Karpas-422 (cell line): ENCODE measurements at places on chromosomes 1 and 21. TPM values are rescaled to one million over a fixed set of nuclear protein-coding genes. Genes with fewer than 3 reads are reported as not detected.

The TTC39A gene
- not detected in 2 replicates for total RNA-seq

The NBPF19 gene
- total RNA-seq = 5.1 and 6.4 TPM in 2 replicates

DNA sequence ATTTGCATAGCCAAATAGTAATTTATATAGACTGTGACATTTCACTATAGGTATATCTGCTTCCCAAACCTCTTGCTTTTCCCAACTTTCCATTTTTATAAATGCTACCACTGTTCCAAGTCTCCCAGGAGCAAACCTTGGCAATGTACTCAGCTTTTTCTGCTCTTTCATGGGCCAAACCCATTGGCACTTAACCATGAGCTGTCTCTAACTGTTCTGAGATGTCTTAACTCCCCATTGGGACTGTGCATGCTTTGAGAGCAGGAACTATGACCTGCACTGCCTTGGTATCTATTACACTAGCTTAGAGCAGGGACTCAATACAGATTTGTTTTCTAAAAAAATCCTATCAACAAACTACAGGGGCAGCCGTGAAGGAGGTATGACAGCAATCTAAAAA, 22.5 kb upstream of the KHDRBS1 start:
- peak; percentile 50 for DNase-seq
- H3K36me3 ChIP-seq = no peaks in the 10 kb centered on the region
- H3K4me3 ChIP-seq = no peak overlapping the region
- no peak overlapping the region for H3K27ac ChIP-seq
- H3K4me1 ChIP-seq = peaks cover 6% of the 10 kb centered on the region
- H3K27me3 ChIP-seq = no peaks in the 10 kb centered on the region

DNA sequence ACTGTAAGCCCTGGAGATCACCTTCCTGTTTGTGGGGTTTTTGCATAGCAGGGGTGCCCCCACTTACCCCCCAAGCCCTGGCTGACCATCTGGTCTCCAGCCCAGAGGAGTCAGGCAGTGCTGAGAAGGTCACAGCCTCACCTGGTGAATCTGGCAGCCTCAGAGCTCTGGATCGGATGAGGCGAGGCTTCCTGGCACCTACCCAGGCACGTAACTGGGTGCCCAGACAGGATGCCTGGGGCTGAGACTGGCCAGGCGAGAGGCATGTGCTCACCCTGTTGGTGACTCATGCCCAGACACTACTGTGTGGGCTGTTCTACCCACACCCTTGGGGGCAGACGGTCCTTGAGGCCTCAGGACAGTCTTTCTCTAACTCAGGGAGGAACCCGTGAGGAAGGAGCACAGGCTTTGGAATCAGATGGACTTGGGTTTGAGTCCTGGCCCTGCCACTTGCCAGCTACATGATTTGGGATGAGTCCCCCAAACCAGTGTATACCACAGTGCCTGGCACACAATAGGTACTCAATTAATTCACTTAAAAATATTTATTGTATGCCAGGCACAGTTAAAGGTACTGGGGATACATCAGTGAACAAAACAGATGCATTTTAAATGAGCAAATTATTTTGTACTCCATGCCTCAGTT, 15.1 kb upstream of the PADI3 start:
- no peak for DNase-seq
- no peaks in the 10 kb centered on the region for H3K27me3 ChIP-seq
- peaks cover 5% of the 10 kb centered on the region for H3K4me1 ChIP-seq
- no peak overlapping the region for H3K4me3 ChIP-seq
- no peak overlapping the region for H3K27ac ChIP-seq

DNA sequence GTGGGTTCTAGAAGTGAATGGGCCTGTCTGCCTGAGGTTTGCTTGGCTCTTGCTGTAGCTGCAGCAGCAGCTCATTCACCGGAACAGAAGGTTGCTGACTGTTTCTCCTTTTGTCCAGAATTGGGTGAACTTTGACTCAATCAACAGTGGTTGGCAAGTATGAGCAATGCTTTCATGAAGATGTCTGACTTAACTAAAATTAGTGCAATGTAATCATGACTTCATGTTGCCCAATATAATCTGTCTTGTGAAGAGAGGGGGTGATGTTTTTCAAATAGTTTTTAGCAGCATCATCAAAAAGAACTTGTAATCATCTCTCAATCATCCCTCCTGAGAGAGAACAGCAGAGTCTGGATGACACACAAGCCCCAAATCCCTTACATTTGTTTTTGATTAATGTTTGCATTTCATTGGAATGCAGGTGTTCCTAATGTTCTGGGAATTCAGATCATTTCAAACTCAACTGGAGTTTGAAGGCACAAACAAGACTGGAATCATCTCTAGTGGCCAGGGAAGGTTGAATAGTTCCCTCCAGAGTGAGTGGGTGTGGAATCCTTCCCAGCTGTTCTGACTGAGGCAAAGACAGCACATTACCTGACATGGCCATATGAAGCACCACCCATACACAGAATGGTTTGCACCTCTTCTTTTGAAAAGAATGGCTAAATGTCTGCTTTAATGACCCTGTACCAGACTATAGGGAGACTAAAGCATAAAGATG, 82.9 kb downstream of the HLX start:
- H3K4me1 ChIP-seq = no peaks in the 10 kb centered on the region
- H3K27ac ChIP-seq = no peak overlapping the region
- no peaks in the 10 kb centered on the region for H3K36me3 ChIP-seq
- H3K4me3 ChIP-seq = no peak overlapping the region
- H3K27me3 ChIP-seq = no peaks in the 10 kb centered on the region

GRCh38 chr1:246039584-246039983, 467.5 kb downstream of the SMYD3 start:
- no peaks in the 10 kb centered on the region for H3K36me3 ChIP-seq
- no peak for DNase-seq
- no peak overlapping the region for H3K4me3 ChIP-seq
- H3K27me3 ChIP-seq = no peaks in the 10 kb centered on the region

DNA sequence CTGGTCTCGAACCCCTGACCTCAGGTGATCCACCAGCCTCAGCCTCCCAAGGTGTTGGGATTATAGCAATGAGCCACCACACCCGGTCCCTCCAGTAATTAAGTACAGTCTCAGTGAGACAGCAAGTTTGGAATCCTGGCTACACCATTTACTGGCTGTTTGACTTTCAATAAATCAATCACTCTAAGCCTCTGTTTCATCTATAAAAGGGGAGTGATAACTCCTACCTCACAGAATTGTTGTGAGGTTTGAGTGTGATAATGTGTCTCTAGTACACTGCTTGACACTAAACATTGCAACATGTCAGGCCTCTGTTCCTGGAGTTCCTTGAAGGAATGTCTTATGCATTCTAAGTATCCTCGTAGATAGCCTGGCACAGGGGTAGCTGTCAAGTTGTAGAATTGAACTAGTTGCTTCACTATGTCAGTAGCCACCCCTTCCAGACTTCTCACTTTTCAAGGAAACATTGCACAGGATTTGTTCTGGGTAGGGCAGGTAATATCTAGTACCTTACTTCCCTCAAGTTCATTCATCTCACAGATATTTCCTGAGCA, 12.4 kb downstream of the ENTREP3 start:
- H3K27me3 ChIP-seq = no peaks in the 10 kb centered on the region
- no peaks in the 10 kb centered on the region for H3K36me3 ChIP-seq
- peak overlapping the region; percentile 68 for H3K4me3 ChIP-seq
- peaks cover 41% of the 10 kb centered on the region for H3K4me1 ChIP-seq
- H3K27ac ChIP-seq = peak overlapping the region; percentile 77
